Astrocyte of the cerebellum (primary cell): ENCODE measurements at places on chromosomes 12 and 14.

GRCh38 chr12:130053651-130054069, 108.6 kb upstream of the FZD10 start:
- DNase-seq, result no peak

- no peak for DNase-seq
Observed at GRCh38 chr14:79274641-79275291, 936.5 kb downstream of the DIO2 start.

DNA sequence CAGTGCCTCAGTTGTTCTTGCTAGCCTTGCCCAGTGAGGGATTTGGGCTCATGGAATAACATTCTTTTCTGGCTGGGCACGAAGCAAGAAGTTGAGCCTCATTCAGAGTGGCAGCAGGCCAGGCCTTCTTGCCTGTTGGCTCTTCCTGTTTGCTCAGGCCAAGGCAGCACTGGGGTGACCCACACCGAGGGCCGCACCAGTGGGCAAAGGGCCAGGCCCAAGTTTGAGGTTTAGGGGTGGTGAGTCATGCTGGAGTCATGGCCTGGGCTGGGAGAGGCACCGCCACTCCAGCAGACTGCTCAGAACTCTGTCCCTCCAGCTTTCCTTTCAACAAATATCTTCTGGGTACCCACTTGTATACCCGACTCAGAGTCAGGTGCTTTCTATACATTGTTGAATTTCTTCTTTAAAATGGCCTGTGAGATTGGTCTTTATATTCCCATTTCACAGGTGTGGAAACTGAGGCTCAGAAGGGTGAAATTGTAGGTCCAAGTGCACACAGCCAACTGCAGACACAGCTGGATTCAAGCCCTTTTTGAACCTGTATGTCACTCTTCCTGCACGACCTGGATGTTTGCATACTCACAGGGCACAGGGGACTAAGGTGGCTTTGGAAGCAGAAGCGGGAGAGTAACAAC, 279.4 kb downstream of the FOXN3 start:
- DNase-seq, result peak; percentile 81

GRCh38 chr14:28758885-28759652, 7.5 kb upstream of the FOXG1 start:
- DNase-seq, result no peak

DNA sequence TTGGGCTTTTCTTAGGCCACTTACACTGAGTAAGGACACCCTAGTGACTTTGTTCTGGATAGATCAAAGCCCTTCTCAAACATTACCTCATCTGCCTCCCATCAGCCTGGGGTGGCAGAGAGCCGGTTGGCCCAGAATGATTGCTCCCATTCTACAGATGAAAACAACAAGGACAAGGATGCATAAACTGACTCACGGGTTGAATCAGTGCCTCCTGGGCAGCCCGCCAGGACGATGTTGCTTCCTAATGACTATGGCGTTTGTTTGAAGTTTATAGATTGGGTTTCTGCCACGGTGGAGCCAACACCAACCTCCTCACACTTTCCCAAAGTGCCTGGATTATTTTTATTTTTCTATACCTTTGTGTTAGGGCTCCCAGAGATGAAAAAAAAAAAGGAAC, 3.6 kb upstream of the VRK1 start:
- no peak for DNase-seq

- no peak for DNase-seq
Observed at GRCh38 chr12:77047341-77048109, 17.8 kb downstream of the E2F7 start.

GRCh38 chr14:57704763-57705162, 161.1 kb downstream of the SLC35F4 start:
- no peak for DNase-seq

DNA sequence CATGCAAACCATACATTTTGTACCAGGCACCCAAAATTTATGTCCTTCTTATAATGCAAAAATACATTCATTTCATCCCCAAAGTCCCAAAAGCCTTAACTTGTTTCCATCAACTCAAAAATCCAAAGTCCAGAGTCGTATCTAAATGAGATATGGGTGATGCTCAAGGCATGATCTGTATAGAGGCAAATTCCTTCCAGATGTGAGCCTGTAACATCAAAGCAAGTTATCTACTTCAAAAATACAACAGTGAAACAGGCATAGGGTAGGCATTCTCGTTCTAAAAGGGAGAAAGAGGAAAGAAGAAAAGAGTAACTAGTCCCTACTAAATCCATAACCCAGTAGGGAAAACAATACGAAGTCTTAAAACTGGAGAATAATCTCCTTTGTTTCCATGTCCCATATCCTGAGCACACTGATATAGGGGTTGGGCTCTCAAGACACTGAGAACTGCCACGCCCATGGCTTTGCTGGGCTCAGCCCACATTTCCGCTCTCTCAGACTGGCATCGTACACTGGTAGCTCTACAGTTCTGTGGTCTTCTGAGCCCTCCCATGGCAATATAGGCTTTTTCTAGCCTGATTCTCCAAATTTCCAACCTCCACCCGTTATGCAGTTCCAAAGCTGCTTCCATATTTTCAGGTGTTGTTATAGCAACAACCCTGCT, 232.8 kb downstream of the TMTC2 start:
- DNase-seq, result no peak

DNA sequence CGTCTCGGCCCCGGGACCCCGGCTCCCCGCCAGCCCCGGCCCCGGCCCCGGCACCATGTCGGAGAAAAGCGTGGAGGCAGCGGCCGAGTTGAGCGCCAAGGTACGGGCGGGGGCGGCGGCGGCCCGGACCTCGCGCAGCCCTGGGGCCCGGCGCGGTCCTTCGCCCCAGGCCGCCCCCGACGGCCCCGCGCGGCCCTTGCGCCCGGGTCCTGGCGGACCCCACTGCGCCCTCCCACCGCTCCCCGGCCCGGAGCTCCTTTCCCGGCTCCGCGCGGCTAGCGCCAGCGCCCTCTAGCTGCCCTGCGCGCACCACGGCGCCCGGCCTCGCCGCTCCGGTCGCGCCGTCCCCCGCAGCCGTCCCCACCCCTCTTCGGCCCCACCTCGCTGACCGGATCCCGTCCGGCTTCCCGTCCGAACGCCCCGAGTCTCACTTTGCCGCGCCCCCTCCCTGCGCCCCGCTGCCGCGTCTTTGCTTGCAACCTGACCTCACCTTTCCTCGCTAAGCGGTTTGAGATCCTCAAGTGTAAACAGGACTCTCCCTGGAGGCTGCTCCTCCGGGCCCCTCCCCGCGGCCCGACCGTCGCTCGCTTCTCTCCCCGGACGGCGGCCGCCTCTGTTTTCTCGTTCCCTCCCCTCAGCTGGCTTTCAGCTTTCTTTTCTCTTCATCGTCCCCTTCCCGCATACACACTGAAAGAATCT, 637 bp downstream of the PTMS start:
- DNase-seq, result no peak

GRCh38 chr14:77542421-77543239, 44.0 kb upstream of the ISM2 start:
- no peak for DNase-seq

DNA sequence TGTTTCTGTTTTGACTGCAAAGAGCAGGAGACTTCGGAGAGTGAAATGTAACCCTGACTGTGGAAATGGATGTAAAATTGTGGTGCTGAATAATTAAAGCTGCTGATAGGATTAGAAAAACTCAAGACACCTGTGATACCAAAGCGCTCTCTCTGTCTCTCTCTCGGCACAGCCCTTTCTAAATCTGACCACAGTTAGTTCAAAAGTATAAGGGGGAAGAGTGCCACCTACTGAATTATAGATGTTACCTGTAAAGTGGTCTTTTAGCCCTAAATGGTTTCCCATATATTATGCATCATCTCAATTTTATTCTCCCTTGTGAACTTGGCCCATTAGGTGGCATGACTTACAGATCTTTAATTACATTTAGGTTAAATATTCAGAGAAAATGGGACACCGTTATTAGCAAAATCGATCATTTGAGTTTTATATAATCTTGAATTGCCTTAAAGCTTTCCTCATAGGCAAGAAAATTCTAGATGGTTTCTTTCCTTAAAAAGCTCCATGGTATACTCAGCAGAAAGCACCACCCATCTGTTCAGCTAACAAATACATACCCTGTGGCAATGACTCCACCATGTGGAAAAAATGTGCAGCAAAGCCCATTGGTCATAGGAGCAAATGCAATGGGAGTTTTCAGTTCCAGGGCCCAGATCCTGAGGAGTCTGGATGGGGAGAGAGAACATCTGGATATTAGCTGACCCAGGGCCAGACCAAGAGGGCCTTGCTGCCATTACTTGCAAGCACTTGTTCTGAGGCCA, 18.1 kb downstream of the RFC5 start:
- no peak for DNase-seq

- no peak for DNase-seq
Observed at GRCh38 chr14:31235462-31235861, 27.9 kb upstream of the HECTD1 start.

DNA sequence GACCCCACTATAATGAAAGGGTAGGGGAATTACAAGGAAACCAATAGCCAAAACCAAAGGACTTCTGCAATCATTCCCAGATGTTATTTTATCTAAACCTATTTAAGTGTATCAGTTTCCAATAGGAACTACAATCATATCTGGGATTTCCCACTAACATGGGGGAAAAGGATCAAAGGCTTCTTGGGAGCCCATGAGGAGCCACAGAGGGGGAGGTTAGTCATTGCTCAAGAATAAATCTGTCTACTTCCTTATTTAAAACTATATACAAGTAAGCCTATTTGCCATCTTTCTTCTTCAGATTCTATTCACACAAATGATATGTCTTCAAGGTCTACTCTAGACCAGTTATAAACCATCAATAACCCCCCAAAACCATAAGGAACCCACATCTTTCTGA, 33.1 kb downstream of the FGD6 start:
- no peak for DNase-seq

DNA sequence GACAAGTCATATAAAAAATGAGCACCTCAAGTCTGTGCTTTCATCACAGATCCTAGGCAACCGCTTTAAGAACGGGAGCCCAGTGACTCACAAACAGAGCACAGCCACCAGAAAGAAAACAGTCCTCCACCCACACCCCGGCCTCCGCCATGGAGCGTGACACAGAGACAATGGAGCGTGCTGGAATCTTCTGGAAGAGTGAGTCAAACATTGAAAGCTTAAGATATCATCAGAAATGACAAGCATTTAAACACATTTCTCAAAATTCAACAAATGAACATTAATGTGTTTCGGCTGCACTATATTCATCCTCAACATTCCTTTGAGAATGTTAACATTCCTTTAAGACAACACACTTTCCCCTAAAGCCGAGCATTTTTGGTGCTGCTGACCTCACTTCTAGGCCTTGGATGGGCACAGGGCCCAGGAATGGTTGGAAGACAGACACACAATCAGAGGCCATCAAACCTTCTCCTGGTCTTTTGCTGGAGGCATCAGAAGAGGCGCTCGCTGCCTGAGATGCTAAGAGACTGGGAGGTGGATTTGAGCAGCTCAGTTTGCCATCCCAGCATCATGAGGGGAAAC, 23.6 kb upstream of the TMEM132D start:
- no peak for DNase-seq

DNA sequence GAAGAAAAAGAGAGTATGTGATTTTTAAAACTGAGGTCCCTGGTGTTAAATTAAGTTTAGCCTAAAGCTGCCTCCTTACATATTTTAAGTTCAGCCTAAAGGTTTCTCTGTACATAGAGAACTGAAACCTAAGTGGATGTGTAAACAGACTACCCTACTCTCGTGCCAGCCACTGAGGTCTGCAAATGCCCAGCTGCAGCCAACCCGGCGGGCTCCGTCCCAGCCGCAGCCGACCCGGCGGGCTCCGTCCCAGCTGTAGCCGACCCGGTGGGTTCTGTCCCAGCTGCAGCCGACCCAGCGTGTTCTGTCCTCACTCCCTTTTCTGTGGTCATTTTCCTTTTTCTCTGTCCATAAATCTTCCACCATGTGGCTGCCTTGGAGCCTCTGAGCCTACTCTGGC, 97.2 kb upstream of the SFSWAP start:
- no peak for DNase-seq

GRCh38 chr12:78115889-78116288, 285.2 kb downstream of the NAV3 start:
- DNase-seq, result no peak
